ENCODE measurements at places on chromosomes 12 and 14.

DNA sequence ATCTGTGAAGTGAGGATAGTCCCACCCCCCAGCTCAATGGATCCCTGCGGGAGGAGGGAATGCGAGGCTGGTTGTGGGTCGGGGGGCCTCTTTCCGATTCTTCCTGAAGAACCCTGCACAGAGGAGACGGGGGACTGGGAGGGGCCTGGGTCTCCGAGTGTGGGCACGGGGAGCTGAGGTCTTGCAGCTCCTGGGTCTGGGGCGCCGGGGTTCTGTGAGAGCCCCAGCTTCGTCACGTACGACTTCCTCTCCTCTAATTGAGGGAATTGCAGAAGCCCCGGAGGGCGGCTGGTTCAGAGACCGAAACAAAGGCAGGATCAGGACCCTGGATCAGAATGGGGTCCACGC, 66.6 kb downstream of the DIO3 start:
- DNase-seq = no peak

- DNase-seq = no peak
Observed at GRCh38 chr12:56338308-56339157, at the start of gene IL23A. Gene IL23A (plus strand): TSS chr12:56338884. CDS start chr12:56339045, 161 bp downstream.

DNA sequence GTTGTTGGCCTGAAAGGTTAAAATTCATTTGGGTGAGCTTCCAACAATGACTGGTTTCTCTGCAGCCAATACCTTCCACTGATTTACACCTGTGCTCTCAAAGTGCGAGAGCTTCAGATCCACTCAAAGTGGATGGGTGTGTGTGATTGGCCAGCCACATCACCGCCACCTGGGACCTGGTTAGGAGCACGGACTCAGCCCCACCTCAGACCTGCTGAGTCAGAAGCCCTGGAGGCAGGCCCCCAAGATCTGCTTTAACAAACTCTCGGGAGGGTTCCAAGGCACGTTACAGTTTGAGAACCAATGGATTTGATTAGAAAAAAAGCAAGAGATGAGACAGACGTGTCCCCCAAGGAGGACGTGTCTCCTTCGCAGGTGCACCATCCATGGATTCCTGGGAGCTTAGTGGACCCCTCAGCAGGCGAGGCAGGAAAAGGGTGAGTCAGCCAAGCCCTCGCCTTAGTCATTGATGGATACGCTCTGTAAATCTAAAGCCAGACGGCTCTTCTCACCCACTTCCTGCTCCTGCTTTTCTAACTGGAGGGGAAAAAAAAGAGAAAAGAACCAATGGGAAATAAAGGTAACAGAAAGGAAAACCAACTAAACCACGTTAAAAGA, 24.5 kb downstream of the FZD10 start:
- DNase-seq = no peak

DNA sequence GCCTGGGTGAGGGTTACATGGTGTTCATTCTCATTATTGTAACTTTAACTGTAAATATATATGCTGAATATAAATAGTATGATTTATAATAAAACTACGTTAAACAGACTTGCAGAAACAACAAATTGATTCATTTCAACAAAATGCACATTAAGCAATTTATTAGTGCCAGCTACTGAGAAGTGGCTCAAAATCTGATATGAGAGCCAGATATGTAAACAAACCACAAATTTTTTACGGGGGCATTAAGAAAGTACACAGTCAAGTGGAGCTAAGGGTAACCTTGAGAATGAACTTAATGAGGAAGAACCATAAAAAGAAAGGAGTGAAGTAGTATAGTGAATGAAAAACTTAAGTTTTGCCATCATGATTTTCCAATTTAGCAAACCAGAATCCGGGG, 40.3 kb downstream of the CEP128 start:
- DNase-seq = no peak

DNA sequence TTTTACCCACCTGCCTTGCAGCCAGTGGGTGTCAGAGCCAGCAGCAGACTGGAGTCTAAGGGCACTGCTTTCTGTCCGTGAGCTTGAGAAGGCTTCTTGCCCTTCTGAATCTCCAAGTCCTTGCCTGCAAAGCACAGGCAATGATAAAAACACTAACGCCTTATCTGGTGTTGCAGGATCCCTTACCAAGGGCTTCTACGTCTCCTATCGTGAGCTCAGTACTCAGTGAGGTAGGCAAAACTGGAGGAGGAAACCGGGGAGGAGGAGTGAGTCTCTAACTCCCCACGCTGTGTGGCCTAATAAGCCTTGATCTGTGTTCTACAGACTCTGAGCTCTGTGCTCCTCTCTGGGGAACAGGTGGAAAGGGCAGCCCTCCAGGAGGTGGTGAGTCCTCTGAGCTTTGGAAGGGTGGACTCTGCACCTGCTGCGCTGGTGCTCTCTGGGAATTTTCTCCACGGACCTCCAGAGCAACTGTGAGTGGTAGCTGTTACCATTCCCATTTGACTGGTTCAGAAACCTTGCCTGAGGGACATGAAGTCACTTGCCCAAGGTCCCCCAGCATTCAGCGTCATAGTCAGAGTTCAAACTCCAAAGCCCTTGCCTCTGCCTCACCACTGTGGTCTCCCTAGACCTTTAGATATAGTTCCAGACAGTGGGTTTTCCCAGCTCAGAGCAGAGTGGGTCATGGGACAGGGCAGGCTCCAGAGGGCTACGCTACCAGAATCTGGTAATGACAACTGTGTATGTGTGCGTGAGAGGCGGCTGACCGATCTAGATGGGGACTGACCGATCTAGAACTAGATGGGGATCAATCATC, 7.0 kb upstream of the MARK3 start:
- no peak for DNase-seq

DNA sequence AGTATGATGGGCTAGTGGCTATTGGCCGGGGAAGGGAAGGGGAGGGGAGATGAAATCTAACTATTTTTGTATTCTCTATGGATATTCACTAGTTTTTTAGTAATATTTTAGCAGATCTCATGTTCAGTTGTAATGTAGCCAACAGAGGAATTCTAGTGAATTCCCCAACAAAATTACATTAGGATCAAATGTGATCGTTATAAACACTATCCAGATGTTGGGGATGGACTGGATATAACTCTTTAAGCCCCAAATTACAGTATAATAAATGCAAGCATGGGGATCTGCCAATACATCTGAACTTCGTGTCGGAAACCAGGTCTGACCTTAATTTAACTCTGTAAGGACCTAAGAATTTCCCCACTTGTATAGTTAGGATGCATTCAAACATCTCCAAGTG, 21.5 kb downstream of the LLPH start:
- no peak for DNase-seq

- DNase-seq = peak; percentile 83
Observed at GRCh38 chr12:99389751-99390150, 257.8 kb upstream of the GARIN6 start.

GRCh38 chr12:62401631-62402030, 65.0 kb upstream of the MON2 start:
- no peak for DNase-seq

DNA sequence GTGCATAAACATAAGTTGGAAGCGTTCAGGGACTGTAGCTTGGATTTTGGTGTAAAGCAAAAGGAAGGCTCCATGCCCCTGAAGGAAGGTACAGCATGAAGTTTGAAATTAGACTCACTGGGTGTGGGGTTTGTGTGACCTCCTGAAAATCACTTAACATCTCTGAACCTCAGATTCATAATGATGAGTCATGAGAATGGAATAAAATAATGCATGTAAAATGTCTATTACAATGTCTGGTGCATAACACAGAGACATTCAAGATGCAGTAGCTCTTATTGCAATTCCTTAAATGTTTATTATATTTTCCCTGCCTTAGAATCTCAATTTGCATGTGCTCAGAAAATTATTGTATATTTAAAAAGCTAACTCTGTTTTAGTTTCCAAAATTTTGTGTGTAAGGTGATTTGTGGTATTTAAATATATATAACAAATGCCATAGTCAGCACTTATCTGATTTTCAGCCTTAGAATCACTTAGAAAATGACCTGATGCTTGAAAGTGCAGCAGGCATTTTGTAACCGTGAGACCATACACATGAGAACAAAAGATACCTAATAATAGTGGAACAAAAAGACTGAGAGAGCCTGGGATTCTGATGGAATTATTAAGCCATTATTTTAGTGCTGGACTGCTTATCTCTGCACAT, 66.3 kb downstream of the E2F7 start:
- no peak for DNase-seq

DNA sequence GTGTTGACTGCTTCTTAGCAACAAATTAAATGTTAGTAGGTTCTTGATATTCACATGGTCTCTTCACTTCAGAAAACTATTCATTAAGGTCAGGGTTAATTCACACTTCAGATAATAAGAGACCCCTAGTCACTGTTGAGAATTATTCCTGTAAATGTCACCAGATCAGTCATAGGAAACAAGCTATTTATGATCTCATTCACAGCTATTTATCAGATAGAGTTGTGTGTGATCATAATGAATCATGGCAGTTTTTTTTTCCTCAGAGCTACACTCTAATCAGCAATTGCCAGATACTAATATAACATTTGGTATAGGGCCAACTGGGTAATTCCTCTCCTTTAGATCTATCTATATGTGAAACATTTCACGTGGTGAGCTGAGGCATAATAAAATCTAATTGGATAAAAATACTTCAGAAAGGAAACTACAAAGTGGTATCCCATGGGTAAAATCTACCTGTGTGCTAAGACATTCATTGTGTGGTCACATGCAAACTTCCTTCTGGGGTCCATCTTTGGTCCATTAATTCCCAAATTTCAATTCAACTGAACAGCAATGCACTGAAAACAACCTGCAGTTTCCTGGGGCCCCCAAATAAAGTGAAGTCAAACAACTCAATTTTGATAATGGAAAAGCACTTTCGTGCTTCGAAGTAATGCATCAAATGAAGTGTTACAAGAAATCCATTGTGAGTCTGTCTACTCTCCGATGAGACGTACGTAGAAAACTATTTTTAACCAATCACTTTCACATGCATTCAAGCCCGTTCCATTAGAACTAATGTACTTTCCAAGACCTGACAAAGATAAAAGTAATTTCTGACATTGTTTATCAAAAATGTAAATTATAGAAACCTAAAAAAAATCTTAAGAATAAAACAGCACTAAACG, 197.0 kb downstream of the ACSS3 start:
- no peak for DNase-seq

DNA sequence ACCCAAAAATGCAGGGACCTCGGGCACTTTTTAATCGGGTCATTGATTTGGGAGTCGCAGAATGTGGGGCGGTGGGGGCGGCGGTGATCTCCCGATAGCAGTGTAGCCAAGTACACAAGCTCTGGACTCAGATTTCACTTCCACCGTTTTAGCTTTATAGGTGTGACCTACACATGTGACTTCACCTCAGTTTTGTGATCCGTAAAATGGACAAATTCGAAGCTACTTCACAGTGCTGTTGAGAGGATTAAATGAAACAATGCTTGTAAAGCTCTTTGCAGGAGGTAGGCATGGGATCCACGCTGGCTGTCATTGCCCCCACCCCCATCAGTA, 478 bp downstream of the RITA1 start:
- DNase-seq = no peak

GRCh38 chr12:76666290-76666835, 97.6 kb upstream of the ZDHHC17 start:
- DNase-seq = no peak

DNA sequence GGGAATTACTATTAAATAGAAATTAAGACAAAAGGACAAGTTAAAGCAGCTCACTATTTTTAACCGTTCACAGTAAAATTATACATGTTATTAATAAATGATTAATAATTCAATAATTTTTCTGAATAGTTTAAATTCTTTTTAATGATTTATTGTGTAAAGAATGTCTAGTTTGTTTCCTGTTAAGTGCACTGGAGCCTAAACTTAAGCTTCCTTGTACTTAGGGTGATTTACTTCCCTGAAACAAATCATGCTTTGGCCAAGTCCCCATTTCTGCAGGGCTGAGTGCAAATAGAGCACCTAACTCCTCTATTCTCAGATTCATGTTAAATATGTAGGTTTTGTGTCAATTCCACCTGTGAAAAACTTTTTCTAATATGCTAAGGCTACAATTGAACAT, 188.9 kb upstream of the PDZRN4 start:
- no peak for DNase-seq

GRCh38 chr14:52078721-52079120, 9.9 kb upstream of the NID2 start:
- no peak for DNase-seq

DNA sequence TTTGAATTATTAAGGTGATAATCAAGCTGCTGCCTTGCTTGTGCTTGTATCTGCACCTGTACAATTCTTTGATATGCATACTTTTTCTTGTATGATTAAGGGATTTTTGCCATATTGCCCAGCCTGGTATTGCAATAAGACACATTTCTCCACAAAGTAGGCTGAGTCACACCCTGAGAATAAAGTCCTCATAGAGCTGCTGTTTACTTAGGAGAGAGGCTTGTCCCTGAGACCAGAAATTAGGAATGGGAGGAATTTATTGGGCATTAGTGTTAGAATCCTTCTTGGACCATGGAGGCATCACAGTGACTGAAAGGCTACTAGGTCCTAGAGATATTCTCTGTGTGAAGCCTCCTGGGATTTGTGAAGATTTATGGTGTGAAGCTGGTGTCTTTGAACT, 506.8 kb upstream of the FBXO33 start:
- DNase-seq = no peak

- no peak for DNase-seq
Observed at GRCh38 chr14:36479344-36479743, 40.7 kb downstream of the NKX2-1 start.

DNA sequence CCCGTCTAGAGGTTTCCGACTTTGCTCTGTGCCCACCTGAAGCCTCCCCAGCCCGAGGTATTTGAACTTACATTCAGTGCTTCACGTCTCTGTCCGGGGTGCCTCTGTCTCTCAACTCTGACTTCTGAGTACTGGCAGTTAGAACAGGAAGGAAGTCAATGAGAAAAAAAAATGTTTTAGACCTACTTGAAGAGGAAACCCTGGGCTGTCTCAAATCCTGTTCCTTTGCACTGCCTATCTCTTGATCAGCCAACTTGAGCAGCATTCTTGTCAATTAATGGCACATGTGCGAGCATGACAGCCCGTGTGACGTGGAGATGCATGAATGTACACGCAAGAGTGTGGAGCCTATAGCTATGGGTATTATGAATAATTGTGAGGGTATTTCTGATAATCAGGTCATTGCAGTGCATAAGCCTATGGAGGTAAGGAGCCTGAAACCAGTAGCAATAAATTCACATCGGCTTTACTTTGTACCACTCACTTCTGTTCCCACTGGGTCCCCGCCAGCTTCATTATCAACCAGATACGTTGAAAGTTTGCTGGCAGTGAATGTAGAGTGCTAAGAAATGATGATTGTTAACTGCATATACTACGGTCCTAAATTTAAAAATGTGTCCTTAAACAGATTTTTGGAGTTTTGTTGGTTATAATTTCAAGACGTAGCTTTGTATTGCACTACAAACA, at the start of gene ARHGDIB:
Gene ARHGDIB, minus strand, starts transcription at position 136 of the 687 bp plus-strand sequence. CDS start 10,889 bp downstream, outside the sequence.
- DNase-seq = no peak

DNA sequence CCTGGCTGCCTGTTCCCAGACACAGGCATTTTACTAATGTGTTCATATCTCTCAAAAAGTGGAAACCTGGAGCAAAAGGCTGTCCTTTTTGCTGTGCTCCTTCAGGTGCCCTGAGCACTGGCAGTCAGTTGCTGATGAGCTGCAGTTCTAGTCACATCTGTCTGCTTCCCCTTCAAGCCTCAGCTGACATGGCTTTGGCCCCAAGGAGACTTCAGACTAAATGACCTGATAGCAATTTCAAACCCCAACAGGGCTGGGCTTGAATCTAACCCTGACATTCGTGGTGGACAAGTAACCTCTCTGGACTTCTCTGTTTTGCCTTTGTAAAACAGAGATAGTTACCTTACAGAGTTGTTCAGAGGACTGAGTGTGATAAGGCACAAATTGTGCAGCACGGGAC, 5.7 kb downstream of the SERPINA9 start:
- no peak for DNase-seq

GRCh38 chr14:76924371-76925096, 98.3 kb downstream of the LRRC74A start:
- DNase-seq = no peak

GRCh38 chr12:3092764-3093163, 15.6 kb downstream of the TSPAN9 start:
- no peak for DNase-seq
